Stimulated activated CD4-positive, alpha-beta T cell treated with anti-CD3 and anti-CD28 coated beads, Interleukin-4, amount 100 ng/mL, for 1 hour (primary cell): ENCODE measurements at places on chromosomes 7 and 10.

DNA sequence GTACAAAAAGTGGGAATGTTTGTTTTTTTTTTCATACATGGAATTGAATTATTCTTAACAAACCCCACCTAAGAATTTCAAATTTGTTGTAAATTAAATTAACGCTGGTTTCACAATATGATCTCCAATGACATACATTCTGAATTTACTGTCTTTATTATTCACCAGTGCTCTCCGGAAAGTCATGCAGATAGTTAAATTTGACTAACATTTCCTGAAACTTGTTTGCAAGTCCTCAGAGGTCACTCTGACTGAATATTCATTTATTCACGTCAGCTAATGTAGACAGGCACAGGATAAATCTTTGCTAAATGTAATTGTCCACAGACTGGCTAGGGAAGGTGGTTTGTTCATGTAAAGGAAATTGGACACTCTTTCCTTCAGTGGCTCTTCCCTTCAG is 730.4 kb downstream of the PHTF2 start:
- no peak for DNase-seq

GRCh38 chr7:25098096-25099046 is 26.7 kb downstream of the CYCS start:
- peak; percentile 49 for DNase-seq

DNA sequence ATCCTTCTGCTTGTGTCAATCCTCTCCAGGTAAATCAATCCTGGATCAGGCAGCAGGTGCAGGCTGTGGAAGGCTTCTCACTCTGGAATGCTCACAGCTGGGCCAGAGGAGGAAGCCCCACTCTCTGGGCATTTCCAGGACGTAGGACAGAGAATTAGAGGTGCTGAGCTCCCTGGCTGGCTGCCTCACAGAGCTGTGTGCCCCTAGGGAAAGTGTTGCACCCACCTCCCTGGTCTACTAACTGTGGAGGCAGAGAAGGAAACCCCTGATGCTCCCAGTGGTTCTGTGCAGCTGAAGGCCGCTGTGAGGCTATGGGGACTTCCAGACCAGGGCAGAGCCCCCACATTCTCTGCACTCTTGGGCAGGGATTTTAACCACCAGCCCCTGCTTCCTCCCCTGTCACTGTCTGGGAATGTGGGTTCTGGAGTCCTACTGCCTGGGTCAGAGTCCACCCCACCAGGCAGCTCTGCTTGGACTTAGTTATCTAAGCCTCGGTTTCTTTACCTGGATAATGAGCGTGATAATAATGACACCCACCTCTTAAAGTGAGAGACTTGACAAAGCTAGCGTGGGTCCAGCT is 73.5 kb upstream of the EEPD1 start:
- no peak for DNase-seq

DNA sequence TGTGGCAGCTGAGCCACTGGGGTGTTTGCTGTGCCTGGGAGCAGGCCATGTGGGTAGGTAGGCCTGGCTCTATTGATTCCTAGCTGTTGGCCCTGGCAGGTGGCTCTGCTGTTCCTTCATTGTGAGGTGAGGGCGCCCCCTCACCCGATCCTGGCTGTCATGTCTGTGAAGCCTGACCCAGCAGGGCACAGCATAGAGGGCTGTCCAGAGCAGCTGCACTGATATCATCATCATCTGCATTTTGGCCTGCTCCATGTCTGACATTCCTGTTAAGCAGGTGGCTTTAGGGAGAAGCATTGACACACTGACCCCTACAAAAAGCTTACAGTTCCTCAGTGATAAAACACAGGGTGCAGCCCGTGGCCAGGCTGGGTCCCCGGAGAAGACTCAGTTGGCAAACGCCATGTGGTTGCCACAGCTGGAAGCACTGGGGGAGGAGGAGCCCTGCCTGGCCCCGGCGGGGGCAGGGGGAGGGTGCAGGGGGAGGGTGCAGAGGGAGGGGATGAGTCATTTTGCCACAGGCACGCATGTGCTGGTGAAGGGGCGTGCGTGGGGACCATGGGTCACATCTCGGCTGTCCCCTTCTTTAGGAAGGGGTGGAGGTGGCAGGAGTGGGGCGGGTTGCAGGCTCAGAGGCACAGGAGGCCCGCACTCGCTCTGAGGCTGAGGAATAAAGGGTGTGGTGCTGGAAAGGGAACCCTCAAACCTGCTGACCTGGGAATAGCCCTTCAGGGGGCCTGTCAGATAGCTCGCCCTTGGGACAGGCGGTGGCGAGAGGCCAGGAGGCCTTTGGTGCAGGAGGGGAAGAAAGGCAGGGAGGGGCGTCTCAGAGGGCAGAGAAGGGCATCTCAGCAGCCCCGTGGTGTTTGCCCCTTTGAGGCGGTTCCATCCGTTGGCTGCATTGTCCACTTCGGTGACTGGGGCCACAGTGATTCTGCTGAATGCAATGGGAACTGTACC is 31.6 kb downstream of the IKZF1 start:
- peak; percentile 86 for DNase-seq

- DNase-seq, result no peak
Measured at GRCh38 chr10:124723826-124724225, 20.4 kb downstream of the FAM53B start.
